ENCODE measurements at places on chromosomes 13 and 19.

- peak; percentile 51 for DNase-seq
Observed at GRCh38 chr13:47481536-47481935, 519.5 kb downstream of the SUCLA2 start.

DNA sequence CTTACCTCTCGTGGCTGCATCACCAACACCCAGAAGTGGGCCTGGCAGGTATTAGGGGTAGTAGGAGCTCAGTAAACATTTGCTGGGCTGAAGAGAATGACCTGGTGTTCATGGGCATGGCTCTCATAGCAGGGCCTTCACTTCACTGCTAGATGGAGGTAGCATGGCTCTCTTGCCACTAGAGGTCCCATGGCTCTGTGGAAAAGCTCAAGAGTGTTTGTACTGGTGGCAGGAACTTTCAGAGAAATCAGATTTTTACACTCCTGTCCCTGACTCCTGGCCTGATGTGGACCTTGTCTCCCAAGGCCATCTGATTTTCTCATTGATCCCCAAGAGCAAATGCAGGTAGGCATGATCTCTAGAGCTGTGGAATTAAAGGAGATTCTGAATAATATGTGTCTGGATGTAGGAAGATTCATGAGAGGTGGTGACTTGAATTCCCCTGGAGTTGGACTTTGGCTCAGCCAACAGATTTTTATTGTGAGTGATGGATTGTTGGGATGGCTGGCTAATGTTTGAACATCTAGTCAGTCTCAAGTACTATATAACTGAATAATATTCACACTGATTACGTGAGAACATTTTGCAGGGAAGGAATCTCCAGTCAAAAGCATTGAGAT lies 5.7 kb downstream of the ZNF574 start:
- peak; percentile 48 for DNase-seq

GRCh38 chr13:101398920-101399319 lies 17.4 kb downstream of the NALCN start:
- DNase-seq = peak; percentile 89

- DNase-seq = no peak
Observed at GRCh38 chr13:20990910-20991525, 70.4 kb downstream of the LATS2 start.

DNA sequence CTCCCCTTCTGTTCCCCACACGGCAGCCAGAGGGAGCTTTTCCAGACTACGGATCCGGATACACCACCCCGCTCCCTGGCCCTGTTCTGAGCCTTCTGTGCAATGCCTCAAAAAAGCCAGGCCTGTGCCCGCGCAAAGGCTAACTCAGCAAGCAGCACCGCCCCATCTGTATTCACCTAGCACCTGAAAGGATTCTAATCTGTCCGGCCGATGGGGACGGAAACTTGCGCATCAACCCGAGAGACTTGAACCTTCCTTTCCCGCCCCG lies 589 bp downstream of the ZBTB45 start:
- DNase-seq = peak; percentile 73

GRCh38 chr19:43779820-43780219 lies 953 bp downstream of the KCNN4 start:
- no peak for DNase-seq

- DNase-seq = peak; percentile 48
Observed at GRCh38 chr13:50162001-50162400, 146.8 kb downstream of the KCNRG start.

- DNase-seq = no peak
Observed at GRCh38 chr19:46674416-46675178, 13.6 kb upstream of the DACT3 start.

DNA sequence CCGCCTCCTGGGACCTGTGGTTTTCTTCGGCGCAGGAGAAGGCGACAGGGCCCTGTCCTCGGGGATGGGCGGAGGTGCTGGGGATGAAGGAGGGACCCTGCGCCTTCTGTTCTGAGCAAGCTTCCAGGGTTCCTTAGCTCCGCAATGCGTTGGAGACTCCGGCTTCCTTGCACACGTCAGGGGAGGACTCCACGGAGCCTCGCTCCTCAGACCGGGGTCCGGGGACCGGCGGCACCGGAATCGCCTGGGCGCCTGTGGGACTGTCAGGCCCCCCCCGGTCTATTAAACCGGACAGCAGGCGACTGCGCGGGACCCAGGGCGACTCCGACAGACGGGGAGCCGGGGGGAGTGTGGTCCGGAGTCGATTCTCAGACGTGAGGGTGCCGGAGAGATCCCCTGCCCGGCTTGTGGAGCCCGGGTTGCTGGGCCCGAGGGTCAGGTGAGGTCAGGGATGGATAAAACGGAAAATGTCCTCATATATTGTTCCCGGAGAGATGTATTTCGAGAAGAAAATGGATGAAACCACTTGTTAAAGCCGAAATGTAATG lies 227.4 kb downstream of the TEX29 start:
- DNase-seq = no peak

DNA sequence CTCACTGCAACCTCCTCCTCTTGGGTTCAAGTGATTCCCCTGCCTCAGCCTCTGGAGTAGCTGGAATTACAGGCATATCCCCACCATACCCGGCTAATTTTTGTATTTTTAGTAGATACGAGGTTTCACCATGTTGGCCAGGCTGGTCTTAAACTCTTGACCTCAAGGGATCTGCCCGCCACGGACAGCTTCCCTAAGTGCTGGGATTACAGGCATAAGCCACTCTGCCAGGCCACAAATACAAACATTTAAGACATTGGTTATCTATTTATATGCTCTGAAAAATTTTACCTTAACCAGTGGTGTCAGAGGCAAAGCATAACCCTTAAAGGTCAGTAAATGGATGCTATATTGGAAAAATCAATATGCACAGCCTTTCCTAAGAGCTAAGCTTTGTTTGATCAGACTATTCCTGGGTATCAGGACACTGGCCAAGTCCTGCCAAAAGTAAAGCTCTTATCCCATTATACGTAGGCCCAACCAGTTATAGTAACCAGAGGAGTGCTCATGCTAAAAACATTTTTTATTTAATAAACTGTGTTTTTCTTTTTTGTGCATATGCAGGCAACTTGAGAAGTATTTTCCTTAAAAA lies 56.4 kb upstream of the STARD13 start:
- DNase-seq = no peak

- DNase-seq = peak; percentile 93
Observed at GRCh38 chr13:79451500-79451962, 29.4 kb upstream of the NDFIP2 start.

DNA sequence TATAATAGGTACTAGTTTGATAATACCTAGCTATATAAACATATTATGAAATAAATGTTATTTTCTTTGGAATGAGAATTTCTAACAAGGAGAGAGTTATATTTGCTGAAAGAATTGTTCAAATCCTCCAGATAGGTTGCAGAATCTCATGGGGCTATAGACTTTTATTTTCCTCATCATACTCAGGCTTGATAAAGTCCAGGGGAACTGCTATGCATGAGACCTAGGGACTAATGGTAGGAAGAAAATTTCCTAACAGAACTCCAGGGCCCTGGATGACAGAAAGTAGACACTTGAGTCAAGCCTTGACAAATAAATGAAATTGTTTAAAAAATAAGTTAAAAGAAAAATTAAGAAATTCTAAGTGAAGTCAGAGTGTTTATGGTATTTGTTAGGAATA lies 138.5 kb upstream of the DACH1 start:
- no peak for DNase-seq

DNA sequence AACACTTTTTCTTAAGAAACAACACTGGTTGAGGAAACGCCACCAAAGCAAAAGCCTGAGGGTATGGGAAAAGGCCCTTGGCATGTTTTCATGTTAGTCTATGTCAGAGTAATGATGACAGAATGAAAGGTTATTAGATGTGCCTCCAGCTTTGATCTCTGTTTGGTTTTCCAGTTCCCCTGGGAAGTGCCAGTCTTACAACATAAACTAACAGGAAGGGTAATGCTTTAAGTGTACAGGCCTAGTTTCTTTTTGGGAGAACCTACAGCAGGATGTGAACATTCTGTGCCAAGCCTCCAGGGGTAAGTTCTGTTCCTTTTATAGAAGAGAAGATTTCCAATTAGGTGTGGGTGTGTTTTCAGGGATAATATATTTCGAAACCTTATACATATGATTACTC lies 121.7 kb downstream of the FNDC3A start:
- peak; percentile 71 for DNase-seq

DNA sequence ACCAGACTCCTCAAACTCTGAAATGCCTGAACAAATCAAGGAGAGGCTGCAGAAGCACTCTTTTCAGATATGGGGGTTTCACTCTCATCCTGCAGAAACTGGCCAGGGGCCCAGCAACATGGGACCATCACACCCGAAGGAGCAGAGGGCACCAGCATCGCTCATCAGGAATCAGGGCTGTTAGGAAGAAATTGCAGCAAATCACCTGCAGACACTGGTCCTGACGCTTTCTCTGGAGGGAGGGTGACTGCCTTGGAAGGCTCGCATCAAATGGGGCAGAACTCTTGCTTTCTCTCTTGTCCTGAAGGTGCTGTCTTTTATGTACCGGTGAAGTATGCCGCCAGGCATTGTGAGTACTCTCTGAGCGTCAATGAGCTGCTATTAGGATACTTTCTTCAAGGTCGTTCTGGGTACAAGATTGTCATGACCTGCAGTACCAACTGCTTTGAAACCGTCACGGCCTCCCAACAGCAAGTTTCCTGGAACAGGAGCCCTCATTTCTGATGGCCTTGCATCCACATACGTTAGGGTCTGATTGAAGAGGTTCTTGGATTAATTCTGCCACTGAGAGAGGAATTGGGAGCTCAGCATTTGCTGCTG lies 155.7 kb upstream of the SOX1 start:
- no peak for DNase-seq

- DNase-seq = no peak
Observed at GRCh38 chr13:97027162-97027554, 32.9 kb upstream of the OXGR1 start.

- no peak for DNase-seq
Observed at GRCh38 chr13:64130171-64130570, 2714.5 kb upstream of the PCDH20 start.

- DNase-seq = no peak
Observed at GRCh38 chr19:38122402-38123093, 101.5 kb downstream of the DPF1 start.

DNA sequence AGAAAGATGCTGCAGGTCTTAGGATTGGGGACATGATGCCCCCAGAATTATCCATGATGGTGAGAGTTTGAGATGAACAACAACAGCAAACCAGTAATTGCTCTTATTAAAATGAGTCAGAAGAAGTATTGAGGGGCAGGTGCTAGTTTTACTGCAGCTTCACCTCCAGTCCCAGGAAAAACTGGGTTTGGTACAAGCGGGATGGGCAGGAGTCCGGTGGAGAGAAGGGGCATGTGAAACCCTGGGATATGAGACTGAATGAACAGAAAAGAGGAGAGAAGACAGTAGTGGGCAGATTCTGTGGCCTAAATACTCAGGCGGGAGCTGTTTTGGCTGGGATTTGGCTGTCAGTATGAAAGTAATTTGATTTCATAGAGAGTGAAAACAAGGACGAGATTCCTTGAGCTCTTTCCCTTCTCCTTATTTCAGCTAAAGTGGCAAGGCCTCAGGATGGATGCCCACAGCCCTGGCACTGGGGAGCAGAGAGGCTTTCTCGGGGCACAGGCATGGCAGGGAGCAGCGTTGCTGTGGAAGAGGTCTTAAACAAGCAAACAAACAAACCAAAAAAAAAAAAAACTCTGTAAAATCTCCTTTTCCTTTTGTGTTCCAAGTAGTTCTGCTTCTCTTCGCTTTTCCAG lies 30.7 kb downstream of the NFIX start:
- DNase-seq = no peak

- DNase-seq = no peak
Observed at GRCh38 chr13:90293793-90294361, 1053.6 kb upstream of the MIR17HG start.

GRCh38 chr13:40764587-40765403 lies 6.2 kb downstream of the MRPS31 start:
- DNase-seq = peak; percentile 55

- no peak for DNase-seq
Observed at GRCh38 chr19:46394402-46394797, 19.0 kb downstream of the CCDC8 start.

DNA sequence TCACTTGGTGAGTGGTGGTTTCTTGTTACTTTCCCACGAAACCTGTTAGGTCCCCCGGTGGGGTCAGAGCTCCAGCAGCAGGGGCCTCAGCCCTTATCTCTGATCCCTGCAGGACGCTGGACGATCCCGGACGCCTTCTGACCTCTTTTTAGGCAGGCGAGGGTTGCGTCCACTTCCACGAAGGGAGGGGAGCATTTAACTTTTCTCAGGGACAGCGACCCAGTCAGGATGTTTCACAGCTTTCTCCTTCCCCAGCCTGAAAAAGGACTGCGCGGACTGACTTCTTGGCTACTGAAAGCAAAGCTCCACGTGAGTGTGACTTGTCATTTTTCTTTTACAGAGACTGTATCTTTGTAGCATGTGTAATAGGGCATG lies 692 bp downstream of the ZNF234 start:
- peak; percentile 10 for DNase-seq

- no peak for DNase-seq
Observed at GRCh38 chr19:43468354-43469159, 3.1 kb upstream of the LYPD3 start.

GRCh38 chr13:22505489-22505888 lies 675.3 kb upstream of the SGCG start:
- peak; percentile 41 for DNase-seq

GRCh38 chr19:13998426-13998825 lies 7.7 kb downstream of the RFX1 start:
- no peak for DNase-seq

GRCh38 chr19:30696514-30696913 lies 324.3 kb downstream of the ZNF536 start:
- no peak for DNase-seq

DNA sequence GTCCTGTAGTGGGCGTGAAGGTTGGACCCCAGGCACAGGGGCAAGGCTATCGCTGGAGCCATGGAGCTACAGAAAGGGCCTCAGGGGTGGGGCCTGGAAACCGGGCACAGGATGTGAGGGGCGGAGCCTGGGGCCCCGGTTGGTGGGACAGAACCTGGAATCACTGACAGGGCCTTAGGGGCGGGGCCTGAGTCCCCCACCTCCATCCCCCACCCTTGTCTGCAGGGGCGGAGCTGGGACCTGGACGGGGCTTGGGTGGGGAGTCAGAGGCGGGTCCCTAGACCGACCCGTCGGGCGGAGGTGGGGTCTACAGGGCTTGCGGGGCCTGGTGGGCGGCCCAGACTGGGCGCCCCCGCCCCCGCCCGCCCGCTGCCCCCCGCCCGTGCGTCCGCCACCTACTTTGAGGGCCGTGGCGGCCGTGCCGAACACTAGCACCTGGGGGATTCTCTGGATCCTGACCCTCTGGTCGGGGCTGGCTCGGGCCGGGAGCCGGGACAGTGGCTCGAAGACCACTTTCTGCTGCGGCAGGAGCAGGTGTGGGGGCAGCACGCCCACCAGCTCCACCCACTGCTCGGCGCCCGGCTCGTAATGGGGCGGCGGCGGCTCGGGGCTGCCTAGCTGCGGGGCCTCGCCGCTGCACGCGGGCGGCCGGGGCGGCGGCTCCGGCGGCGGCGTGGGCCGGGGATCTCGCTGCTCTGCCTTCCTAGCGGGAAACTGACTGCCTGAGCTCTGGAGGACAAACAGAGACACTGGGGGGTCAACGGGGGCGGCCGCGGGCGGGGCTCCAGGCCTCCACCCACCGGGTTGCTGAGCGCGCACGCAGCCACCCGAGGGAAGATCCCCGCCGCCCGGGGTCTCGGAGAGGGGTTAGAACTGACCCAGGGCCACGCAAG lies 26.3 kb downstream of the DCAF15 start:
- DNase-seq = peak; percentile 49
